ENCODE measurements at places on chromosomes 6 and 20.

DNA sequence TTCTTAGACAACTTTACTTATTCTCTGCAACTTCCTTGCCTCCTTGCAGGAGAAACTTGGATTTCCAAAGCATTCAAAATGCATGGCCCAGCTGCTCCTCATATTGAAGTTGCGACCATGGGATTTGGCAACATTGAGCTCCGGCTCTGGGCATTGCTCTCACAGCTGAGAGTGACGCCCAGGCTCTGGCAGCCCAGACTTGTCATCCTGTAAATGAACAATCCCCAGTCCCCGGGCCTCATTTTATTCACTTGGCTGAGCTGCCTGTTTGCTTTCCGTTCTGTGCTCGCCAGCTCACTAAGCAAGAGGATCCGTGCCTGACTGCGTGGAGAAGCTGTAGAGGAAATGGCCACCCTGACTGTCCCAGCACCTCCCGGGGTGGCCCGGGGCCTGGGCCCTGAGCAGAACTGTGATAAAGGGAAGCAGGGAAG, 119.5 kb upstream of the CD93 start:
- no peak for DNase-seq

DNA sequence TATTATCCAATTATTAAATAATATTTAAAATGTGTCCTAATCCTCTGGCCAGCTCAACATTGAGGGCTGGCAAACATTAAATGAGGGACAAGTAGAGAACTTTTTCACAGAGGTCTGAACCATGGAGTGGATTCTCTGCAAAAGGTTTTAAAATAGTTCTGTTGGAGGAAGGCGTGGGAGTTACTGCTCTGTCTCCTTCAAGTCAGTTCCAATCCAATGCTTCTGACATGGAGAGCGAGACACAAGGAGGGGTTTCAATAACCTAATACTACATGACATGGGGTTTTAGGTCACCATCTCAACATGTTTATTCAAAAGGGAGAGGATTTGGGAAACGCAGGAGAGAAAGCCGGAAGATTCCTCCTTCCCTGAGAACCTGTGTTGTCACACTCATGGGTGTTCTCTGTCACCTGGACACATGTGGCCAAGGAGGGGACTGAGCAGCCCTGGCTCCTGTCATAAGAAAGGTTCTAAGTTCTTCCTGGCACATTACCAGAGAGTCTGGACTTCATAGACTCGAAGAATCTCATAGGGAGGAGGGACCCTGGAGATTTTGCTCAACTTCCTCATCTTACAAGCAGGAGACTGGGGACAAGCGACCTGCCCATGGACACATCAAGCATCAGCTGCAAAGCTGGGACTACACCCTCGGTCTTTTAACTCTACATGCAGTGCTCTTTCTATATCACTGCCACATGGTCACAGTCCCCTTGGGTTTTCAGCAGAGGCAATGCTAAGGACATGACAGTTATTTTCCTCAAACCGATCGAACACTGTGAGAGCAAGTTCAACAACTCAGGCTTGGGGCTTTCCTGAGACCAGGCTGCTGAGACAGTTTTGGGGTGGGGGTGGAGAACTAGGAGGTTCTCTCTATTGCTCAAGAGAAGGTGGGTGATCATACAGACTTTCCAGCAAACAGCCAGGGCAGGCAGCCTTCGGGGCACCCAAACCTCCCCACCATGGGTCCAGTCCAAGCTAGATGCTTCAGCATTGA, 38.6 kb downstream of the PRDM1 start:
- peak; percentile 39 for DNase-seq

DNA sequence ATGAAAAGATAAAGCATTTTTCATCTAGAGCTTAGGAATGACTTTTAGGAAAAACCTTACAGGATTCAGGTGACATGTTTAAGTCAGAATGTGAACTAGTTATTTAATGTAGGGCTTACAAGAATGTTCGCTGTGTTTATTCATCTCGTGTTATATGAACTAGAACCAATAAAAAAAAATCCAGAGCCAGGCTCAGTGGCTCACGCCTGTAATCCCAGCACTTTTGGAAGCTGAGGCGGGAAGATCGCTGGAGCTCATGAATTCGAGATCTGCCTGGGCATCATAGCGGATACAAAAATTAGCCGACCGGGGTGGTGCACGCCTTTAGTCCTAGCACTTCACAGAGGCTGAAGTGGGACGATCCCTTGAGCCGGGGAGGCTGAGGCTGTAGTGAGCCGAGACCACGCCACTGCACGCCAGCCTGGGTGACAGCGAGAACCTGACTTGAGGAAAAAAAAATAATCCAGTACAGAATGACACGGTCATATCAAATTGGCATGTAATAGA, 46.3 kb downstream of the OR2B2 start:
- DNase-seq: no peak

GRCh38 chr6:35967076-35967774, 46.3 kb upstream of the SRPK1 start:
- no peak for DNase-seq

DNA sequence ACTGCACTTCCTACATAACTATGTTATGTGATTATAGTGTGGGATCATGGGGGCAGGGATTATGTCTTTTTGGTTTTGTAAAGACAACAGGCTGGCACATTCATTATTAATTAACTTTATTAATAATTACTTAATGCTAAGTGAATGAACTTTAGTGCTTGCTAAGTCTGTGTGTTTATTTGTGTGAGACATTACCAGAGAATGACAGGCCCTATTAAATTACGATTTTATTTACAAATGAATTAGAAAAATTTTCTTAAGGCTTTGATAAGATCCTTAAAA, 100.9 kb downstream of the CD83 start:
- no peak for DNase-seq

DNA sequence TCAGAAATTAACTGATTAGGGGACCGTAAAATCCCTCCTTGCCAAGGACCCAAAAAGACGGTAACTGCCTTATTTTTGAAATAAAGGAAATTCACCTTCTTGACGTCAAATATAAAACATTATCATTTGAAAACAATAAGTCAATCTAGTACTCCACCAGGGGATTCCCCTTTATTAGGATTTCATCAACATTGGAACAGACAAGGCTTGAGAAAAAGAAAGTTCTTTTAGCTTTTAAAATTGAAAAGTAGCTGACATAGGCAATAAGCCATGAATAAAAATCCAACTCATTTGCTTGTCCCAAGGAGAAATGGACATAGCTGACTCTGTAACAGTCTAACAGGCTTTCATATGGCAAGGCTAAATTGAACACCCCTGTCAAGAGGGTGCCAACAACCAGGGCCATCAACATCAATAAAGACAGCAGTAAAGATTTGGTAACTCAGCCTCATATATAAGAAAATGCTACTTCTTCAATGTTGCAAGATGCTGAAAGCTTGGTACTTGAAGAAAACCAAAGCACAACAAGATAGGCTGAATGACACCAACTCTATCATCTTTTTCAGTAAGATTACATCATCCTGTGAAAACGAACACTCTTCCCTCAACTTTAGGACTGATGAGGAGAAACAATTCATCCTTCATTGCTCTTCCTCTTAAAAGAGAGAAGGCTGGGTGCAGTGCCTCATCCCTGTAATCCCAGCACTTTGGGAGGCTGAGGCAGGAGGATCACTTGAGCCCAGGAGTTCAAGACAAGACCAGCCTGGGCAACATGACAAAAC, 121.0 kb upstream of the PRDM1 start:
- peak; percentile 71 for DNase-seq

DNA sequence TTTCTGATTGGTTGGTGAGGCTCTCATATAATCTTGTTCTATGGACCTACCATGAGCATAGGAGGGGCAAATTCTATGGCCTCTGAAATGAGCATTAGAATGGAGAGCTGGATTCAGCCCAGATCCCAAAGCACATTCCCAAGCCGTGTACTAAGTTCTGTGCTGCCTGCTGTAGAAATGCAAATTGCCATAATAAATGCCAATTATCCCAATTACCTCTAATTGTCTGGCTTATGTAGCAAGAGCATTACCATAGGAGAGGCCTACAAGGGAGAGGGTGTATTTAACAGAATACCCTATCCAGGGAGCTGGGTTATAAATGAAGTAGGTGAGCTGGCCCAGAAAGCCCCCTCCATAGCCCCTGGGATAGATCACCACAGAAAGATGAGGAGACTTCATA, 126.8 kb downstream of the LRFN2 start:
- DNase-seq: no peak

Measured in OCI-M1 (cell line).